ENCODE measurements at places on chromosomes 3 and 15.

DNA sequence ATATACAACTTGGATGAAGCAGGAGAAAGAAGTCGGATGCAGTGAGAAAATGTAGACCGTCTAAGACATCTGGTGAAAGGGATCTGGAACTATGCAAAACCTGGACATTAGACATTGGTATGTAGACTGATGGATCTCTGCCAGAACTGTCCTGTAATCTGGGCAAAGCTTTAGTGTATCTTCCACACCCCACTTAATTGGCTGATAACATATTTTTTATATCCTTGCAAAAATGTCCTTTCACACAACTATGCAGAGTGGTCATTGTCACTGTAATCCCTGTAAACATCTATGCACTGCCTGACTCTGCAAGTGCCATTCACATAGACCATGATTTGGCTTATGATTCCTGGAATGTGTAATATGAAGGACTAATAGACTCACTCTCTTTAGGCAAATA lies 163.1 kb downstream of the TUSC7 start:
- no peak for DNase-seq

GRCh38 chr3:128269006-128269775 lies 115.9 kb downstream of the EEFSEC start:
- no peak for DNase-seq

DNA sequence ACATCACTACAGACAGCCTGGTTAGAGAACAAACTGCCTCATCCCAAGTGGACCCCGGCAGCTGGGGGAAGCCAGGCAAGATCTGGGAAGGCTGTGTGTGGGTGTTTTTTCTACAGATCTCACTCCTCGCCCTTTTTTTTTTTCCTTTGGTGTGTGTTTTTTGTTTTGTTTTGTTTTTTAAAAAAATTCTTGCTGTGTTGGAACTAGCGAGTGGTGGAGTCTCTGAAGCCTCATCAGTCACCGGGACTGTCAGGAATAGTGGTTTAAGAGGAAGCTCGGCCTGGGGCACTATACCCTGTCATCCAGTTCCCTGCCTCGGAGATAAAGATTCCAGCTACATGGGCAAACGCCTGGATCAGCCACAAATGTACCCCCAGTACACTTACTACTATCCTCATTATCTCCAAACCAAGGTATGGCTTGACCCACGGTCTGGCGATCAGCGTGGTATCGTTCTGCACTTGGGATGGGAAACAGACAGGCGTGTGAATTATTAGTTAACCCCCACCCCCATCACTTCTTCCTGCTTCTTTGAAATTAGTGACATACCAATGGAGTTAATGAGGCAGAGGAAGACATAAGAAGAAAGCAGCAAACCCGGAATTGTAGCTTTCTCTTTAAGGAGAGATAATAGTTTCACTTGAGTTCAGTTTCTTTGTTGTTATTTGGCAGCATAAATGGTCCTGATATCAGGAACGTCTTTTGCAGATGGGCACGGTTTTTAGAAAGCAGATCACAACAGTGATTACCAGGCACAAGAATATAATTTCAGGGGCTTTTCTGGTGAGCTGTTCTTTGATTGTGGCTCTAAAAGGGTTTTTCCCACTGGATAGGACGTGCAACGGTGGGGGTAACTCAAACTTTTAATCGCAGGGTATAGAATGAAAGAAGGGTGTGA lies 722 bp downstream of the RBMS3 start:
- peak; percentile 45 for DNase-seq

- DNase-seq, result peak; percentile 9
These were observed 108.5 kb upstream of the PFN2 start for GRCh38 chr3:150079029-150079739.

- DNase-seq, result no peak
These were observed 5.9 kb downstream of the NUP210 start for GRCh38 chr3:13414040-13414729.

DNA sequence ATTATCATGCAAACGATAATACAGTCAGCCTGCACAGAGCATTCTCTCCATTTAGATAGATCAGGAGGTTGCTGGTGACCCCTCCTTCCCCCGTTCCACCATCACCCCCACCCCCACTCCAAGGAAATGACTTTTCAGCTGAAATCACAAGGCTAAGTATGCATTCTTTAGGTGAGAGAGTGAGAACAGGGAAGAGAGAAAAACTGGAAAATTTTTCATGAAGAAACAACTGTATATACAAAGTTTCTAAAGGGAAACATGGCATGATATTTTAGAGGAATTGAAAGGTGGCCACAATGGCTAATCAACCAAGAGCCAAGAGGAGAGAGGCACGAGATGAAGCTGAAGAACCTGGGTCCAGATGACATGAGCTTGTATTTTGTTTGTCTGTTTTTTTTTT lies 22.2 kb downstream of the BCL2A1 start:
- DNase-seq, result no peak

- no peak for DNase-seq
These were observed 207.2 kb downstream of the RYR3 start for GRCh38 chr15:33517944-33518343.

GRCh38 chr3:99351122-99351521 lies 287.3 kb upstream of the COL8A1 start:
- DNase-seq, result no peak

DNA sequence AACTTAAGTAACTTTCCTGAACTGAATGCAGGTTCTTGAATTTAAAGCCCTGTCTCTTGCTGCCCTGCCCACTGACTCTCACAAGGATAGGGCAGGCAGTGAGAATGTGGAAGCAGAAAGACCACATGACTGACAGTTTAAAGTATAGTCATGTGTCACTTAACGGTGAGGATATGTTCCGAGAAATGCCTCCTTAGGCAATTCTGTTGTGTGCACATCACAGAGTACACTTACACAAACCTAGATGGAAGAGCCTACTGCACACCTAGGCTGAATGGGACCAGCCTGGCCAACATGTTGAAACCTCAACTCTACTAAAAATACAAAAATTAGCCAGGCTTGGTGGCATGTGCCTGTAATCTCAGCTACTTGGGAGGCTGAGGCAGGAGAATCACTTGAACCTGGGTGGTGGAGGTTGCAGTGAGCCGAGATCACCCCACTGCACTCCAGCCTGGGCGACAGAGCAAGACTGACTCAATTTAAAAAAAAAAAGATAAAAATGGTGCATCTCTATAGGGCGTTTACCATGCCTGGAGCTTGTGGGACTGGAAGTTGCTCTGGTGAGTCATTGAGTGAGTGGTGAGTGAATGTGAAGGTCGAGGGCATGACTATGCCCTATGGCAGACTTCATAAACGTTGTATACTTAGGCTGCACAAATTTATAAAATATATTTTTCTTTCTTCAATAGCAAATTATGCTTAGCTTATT lies 18.9 kb upstream of the COPG1 start:
- no peak for DNase-seq

DNA sequence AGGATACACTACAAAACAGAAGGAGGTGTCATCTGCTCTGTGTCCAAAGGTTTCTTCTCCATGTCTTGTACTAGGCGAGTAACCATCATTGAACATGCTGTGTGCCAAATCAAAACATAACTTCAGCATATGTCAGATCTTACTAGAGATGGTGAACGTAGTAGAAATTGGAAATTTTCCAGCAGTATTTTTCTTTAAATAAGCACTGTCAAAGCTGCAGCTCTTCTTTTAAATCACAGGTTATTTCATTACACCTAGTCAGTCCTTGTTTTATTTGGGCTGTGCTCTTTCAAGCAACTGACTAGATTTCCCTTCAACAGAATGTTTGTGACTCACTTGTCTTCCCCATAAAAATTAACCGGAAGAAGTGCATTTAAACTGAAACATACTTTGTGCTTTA lies 46.5 kb downstream of the MSL2 start:
- no peak for DNase-seq

DNA sequence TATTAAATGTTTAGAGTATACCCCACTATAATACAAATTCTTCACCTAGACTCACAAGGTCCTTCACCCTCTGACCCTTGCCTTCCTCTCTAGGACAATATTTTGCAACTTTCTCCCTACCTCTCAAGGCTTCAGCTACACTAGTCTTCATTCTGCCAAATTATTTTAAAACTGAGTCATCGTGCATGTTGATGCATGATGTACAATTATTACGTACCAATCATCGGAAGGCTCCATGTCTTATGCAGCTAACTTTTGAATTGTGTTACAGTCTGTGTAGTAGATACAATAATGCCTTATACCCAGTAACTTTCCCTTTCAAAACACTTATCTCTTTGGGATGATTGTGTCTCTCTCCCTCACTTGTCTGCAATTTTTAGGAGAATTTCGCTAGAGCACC lies 98.5 kb upstream of the ROBO2 start:
- no peak for DNase-seq

DNA sequence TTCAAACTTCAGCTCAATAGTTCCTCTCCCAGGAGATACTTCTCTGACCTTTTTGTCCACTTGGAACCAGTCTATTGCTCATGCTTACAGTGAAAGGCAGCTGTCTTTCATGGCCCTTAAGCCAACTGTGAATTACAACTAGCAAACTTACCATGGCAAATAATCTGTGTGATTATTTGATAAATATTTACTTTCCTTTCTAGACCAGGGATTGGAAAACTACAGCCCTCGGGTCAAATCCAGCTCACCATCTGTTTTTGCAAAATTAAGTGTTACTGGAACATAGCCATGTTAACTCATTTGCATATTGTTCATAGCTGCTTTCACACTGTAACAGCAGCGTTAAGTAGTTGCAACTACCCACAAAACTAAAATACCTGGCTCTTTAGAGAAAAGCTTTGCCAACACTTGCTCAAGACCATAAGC lies 289.1 kb upstream of the MCTP2 start:
- no peak for DNase-seq

DNA sequence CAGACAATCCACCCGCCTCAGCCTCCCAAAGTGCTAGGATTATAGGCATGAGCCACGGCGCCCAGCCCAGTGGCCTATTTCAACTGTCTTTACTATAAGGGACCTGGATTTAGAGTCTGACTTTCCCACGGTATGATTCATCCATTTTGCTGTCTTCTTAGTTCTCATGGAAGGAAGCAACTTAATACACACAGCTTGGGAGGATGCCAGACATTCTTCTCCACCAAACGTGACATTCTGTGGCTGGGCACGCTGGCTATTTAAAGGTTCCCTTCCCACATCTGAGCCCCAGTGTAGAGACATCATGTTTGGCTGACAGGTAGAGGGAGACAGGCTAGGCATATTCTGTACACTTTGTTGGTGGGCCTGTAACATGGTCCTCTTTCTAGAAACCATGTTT lies 26.2 kb downstream of the FAM43A start:
- DNase-seq, result no peak

GRCh38 chr3:52038227-52038626 lies 18.1 kb downstream of the DUSP7 start:
- no peak for DNase-seq

DNA sequence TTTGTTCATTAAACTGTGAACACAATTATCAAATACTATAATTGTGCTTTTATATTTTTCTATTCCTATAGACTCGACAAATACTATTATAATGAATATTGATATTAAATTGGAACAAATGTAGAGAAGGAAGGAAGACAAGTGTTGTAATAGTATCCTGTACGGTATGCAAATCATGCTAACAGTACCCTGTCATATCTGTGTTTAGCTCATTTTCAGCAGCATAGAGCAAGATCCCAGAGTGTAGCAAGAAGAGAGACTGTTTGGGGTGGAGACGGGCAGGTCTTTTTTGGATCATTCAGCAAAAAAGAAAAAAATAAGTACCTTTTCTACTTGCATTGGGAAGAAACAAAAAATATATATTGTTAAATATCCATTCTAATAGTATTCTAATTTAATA lies 224.1 kb downstream of the TPRG1 start:
- no peak for DNase-seq

GRCh38 chr15:25805031-25805430 lies 58.1 kb downstream of the ATP10A start:
- DNase-seq, result no peak

GRCh38 chr3:170564664-170565063 lies 21.2 kb downstream of the SLC7A14 start:
- no peak for DNase-seq

DNA sequence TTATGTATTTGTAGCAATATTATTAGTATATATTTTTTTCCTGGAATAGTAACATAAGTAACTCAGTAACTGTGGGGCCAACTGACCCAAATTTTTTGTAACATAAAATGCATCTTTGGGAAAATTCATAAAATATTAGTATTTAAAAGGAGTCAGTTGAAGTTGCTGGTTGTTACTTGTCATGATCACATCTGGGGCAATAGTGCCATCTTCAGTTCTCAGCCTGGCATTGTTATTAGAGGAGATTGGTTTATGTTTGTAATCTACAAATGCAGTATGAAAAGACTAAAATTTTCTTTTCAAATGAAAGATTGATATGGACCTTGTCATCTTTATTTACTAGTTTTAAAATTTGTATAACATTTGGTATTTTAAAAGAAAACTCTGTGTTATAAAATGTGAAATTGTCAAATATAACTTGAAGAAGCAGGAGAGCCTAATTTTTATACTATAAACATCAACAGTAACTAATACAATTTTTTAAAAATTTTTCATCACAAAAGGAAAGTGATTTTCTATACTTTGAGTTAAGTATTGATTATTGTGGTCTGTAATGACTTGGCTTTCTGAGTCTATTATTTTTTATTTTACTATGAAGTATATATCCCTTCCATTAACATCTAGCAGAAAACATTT lies 38.8 kb upstream of the MLF1 start:
- peak; percentile 3 for DNase-seq

DNA sequence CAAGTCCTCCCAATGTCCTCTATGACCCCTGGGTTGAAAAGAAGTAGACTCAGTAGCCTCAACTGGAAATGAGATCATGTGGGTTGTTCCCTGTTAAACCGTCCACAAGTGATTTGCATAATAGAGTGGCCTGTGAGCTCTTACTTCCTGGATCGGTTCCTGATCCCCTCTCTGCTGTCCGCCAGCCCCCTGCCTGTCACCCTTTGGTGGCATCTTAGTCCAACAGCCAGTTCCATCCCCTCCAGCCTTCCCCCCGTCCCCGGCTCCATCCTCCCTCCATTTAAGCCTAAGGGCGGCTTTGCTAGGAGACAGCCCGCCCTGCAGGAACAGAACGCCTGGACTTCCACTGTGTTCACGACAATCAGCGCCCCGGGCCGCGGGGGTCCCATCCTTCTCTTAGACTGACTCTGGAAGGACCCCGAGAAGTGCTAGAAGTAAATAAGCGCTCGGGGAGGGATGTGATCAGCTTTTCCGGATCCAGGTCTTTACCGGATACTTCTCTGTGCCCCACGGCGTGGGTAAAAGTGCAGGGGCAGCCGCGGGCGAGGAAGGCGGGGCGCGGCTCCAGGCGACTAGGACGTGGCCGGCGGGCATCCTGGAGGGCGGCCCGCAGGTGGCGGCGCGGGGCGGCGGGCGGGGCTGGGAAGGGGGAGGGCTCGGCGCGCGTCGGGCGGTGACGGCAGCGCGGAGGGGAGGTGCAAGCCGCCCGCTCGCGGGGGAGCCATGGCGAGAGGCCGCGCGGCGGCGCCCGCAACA lies 51.2 kb upstream of the ULK4 start:
- no peak for DNase-seq

DNA sequence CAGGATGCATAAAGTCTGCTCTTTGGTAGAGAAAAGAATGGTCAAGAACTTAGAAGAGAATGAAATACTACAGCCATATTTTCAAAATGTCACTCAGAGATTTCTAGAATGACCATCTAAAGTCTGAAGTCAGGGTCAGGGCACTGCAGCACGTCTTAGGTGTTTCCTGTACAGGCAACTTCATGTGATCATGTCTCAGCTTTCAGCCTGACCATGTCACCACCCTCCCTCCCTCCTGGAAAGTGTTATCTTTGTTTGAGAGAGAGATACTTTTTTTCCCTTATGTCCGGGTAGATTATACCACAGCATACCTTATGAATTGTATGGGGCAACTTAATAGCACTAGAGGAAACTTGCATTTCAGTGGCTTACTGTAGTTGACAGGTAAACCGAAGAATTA lies 558.0 kb upstream of the TGFBR2 start:
- DNase-seq, result no peak
